ENCODE measurements at places on chromosomes 6 and 20.

- DNase-seq = no peak
Observed at GRCh38 chr6:80543598-80544222, 437.2 kb downstream of the BCKDHB start.

DNA sequence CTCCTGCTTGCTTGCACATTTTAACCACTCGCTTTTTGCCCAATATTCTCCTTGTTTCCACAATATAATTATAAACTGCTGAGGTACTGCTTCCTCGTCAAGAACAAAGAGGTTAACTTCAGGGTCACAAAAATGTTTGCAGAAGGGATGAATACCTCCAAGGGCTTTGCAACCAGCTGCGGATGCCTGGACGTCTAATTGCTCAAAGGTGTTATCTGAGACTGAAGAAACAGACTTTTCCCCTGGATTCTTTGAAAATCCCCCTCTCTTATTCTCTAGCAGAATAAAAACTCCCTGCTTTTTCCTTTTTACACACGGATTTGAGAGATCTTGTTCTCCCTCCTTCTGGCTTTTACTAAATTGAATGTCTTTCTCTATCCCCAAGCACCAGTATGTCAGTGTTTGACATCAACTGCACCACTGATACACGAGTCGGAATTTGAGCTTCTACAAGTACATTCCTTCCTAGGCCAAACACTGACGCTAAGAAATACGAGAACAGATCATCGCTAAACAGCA is 336 bp upstream of the SMPDL3A start:
- DNase-seq = no peak

GRCh38 chr6:159067334-159067733 is 22.5 kb upstream of the TAGAP start:
- no peak for DNase-seq

GRCh38 chr6:53730767-53731166 is 64.0 kb upstream of the LRRC1 start:
- no peak for DNase-seq

DNA sequence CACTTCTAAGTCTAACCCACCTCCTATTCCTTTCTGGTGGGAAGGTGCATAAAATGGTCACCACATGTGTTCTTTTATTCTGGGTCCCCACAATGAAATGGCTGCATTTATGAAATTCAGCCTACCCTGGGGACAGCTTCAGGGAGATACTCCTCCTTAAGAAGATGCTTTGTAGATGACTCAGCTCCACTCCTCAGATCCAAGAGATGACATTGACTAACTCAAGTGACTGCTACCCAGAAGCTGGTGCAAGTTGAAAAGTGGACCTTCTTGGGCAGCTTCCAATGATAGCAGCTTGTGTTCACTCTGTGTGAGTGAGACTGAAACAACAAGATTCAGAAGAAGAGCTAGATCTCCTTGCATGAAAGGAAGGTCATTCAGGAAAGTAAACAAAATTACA is 113.4 kb downstream of the SCP2D1 start:
- no peak for DNase-seq

DNA sequence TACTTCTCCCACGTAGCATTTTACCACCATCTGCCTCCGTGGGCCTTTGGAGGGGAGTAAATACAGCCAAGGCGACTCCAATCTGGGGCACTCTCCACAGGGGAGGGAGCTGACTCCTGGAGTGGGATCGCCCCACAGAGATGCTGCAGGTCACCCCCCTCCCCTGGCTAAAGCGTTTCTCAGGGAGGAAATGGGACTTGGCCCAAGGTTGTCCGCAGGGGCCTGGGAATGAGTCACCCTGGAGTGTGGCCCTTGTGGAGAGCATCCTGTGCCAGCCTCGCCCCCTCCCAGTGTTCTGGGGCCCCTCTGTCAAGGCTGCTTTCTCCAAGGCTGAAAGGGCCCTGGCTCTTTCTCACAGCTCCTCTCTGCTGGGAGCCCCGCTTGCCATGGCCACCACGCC is 84.5 kb upstream of the QKI start:
- no peak for DNase-seq

- DNase-seq = no peak
Observed at GRCh38 chr6:108543175-108543940, 17.4 kb upstream of the FOXO3 start.

DNA sequence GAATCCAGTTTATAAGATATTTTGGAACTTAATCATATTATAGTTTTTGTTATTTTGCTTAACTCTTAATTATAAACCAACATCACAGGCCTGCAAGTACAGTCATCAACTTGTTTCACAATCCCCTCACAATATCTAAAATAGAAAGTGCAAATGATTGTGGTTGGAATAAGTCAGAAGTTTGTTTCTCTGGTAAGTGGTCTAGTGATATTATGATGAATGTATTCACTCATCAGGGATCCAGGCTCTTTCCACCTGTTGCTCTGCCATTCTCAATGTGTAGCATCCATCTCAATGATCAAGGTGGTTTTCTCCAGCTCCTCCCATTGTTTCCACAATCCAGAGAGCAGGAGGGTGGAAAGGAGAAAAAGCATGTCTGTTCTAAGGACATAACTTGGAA is 54.2 kb downstream of the OPN5 start:
- DNase-seq = no peak

DNA sequence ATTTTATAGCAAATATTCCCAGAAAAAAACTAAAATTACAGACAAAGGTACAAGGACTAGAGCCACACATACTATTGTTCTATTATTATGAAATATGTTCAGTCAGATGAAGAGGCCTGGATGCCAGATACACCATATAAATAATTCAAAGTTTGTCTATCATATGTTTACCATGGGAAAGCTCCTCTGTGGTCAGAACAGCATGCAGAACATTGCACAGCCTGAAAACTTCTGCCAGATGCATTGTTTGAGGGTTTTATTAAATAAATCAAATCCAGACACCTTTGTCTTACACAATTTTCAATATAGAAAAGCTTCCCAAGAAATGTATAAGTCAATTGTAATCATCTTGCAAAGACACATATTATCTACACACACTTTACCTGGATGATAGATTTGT is 35.0 kb upstream of the COL21A1 start:
- no peak for DNase-seq

GRCh38 chr6:80527552-80528052 is 421.1 kb downstream of the BCKDHB start:
- peak; percentile 73 for DNase-seq

GRCh38 chr6:146336191-146336590 is 207.4 kb upstream of the RAB32 start:
- no peak for DNase-seq

GRCh38 chr20:7881551-7881950 is 58.7 kb downstream of the HAO1 start:
- DNase-seq = no peak

DNA sequence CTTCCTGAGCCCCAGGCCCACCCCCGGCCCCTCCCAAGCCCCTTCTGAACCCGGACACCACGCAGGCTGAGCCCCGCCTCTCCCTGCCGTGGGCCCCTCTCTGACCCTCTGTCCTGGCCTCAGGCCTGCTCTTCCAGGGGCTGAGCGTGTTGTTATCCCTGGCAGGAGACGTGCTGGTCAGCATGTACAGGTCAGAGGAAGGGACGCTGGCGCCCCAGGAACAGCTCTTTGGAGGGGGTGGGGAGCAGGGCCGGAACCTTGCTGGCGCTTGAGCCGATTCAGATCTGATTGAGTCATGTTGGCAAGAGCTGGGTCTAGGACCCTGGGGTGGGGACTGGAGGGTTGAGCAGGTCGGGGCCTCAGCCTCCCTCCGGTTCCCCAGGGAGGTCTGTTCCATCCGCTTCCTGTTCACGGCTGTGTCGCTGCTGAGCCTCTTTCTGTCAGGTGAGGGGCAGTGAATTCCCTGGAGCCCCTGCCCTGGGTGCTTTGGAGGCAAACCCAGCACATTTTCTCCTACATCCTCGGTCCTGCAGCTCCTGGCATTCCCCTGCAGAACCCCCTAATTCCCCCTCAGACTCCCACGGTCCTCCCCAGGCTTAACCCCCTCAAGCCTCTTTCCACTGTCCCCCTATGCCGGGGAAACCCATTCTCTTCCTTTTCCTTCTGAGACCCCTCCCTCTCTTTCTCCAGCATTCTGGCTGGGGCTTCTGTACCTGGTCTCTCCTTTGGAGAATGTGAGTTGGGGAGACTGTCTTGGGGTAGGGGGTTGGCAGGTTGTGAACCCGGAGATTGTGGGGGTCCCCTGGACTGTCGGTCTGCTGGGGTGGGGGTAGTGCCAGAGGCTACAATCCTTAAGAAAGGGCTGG is 2.0 kb downstream of the SPAG4 start:
- peak; percentile 79 for DNase-seq

GRCh38 chr6:133240511-133241085 is 559 bp upstream of the EYA4 start:
- DNase-seq = no peak

DNA sequence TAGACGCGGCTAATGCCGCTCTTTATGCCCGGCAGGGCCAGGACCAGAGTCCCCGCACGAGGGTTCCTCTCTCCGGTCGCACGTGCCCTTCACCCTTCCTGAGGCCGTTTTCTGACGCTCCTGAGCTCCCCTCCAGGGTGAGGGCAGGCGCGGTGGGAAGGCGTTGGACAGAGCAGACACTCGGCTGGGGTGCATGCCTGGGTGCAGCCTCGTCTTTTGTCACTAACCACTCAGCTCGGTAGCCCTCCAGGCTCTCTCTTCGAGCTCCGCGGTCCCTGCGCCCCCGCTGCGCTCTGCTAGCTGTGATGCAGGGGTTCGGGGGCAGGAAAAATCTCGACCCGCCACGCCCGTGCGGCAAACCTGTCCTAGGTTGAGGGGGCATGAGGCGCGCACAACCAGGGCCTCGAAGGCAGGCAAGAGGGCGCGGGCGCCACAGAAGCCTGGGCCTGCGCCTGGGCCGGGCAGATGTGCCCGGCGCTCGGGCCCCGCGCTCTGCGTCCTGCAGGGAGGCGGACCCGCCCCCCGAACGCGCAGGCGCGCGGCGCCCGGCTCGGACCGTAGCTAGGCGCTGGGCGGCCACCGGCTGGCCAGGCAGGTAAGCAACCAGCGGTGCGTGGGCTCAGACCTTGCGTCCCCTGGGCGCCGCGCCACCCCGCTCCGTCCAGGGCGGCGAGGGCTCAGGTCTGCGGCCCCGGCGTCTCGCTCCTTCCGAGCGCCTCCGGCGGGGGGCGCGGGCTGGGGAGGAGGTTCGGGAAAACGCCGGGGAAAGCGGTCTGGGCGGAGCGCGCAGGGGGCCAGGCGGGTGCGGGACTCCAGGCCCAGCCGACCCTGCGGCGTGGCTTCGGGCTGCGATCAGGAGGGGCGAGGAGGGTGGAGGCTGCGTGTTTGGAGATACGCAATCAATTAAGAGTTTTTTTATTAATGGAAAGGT is at the start of gene L3MBTL1:
TSS of gene L3MBTL1 (plus strand) at position 548 of the 931 bp plus-strand sequence. CDS start 5,807 bp downstream, outside the sequence.
- DNase-seq = peak; percentile 30

- DNase-seq = no peak
Observed at GRCh38 chr20:60214901-60215815, 256.9 kb downstream of the CDH26 start.
